Bladder microvascular endothelial cell (primary cell): ENCODE measurements at places on chromosomes 5 and 9. TPM values are rescaled to one million over a fixed set of nuclear protein-coding genes. Genes with fewer than 3 reads are reported as not detected.

ACTBL2 gene
- under 0.01 and 0.06 TPM in 2 replicates for total RNA-seq

GRIN1 gene
- total RNA-seq: under 0.01 and 0.06 TPM in 2 replicates

SH3PXD2B gene
- total RNA-seq: 7.4 and 22.9 TPM in 2 replicates

ANKDD1B gene
- total RNA-seq: 0.32 and 1.3 TPM in 2 replicates

TERT gene
- 0.06 TPM in 1 of 2 replicates, not detected in the other for total RNA-seq

PAPPA gene
- 0.32 and 2.1 TPM in 2 replicates for total RNA-seq

PDZD2 gene
- total RNA-seq: 6.0 and 7.0 TPM in 2 replicates

AGTPBP1 gene
- total RNA-seq: 17.0 and 29.5 TPM in 2 replicates

PHF24 gene
- not detected in 2 replicates for total RNA-seq

PCDHA9 gene
- total RNA-seq: 0.06 TPM in 1 of 2 replicates, not detected in the other

RNF183 gene
- not detected in 2 replicates for total RNA-seq

NPR3 gene
- total RNA-seq: 0.13 and 1.3 TPM in 2 replicates

LRRC19 gene
- not detected in 2 replicates for total RNA-seq

SOWAHA gene
- total RNA-seq: not detected in 2 replicates

TEX48 gene
- total RNA-seq: not detected in 2 replicates

CDKN2B gene
- 3.1 and 4.1 TPM in 2 replicates for total RNA-seq

CERT1 gene
- total RNA-seq: 22.2 and 57.1 TPM in 2 replicates

SLC6A7 gene
- not detected in 2 replicates for total RNA-seq
